Left forelimb (tissue), 1 donor: ENCODE measurements at places on chromosomes 5 and 9.

GRCh38 chr9:127049044-127049443 is 73.4 kb downstream of the ANGPTL2 start:
- no peak for DNase-seq

GRCh38 chr9:90598191-90598590 is 44.4 kb downstream of the DIRAS2 start:
- DNase-seq = no peak

- no peak for DNase-seq
Observed at GRCh38 chr5:53779541-53779981, 219.1 kb downstream of the NDUFS4 start.

- no peak for DNase-seq
Observed at GRCh38 chr9:116653348-116654058, 33.6 kb upstream of the TRIM32 start.

- no peak for DNase-seq
Observed at GRCh38 chr5:28714907-28715698, 1676.7 kb upstream of the CDH9 start.
